ENCODE measurements at places on chromosomes 7 and 10. TPM values are rescaled to one million over a fixed set of nuclear protein-coding genes. Genes with fewer than 3 reads are reported as not detected.
A peak's percentile ranks its signal among the peaks of the same experiment; 100 is the strongest.

- H3K4me1 ChIP-seq, result peaks cover 42% of the 10 kb centered on the region
- H3K4me3 ChIP-seq, result no peak overlapping the region
Measured at GRCh38 chr10:28300027-28300426, 2.8 kb downstream of the MPP7 start.

GRCh38 chr10:8618834-8619233 is 564.3 kb downstream of the GATA3 start:
- H3K27ac ChIP-seq, result no peak overlapping the region
- no peak overlapping the region for H3K4me3 ChIP-seq
- no peaks in the 10 kb centered on the region for H3K36me3 ChIP-seq
- peaks cover 2% of the 10 kb centered on the region for H3K27me3 ChIP-seq
- no peak for DNase-seq
- H3K4me1 ChIP-seq, result peaks cover 2% of the 10 kb centered on the region

GRCh38 chr10:43048301-43049051 is 28.4 kb upstream of the RET start:
- H3K4me1 ChIP-seq, result no peaks in the 10 kb centered on the region
- H3K27ac ChIP-seq, result no peak overlapping the region
- no peak overlapping the region for H3K4me3 ChIP-seq
- H3K27me3 ChIP-seq, result peaks cover 13% of the 10 kb centered on the region

GRCh38 chr7:27207348-27207985 is 7.6 kb upstream of the HOXA13 start:
- DNase-seq, result no peak
- no peak overlapping the region for H3K4me3 ChIP-seq
- peaks cover 11% of the 10 kb centered on the region for H3K4me1 ChIP-seq
- H3K27me3 ChIP-seq, result peaks cover 95% of the 10 kb centered on the region

- no peaks in the 10 kb centered on the region for H3K36me3 ChIP-seq
- DNase-seq, result no peak
- H3K4me3 ChIP-seq, result no peak overlapping the region
- no peaks in the 10 kb centered on the region for H3K4me1 ChIP-seq
- H3K27me3 ChIP-seq, result peaks cover 3% of the 10 kb centered on the region
- no peak overlapping the region for H3K27ac ChIP-seq
Measured at GRCh38 chr7:98329791-98330373, 48.4 kb downstream of the BRI3 start.

DNA sequence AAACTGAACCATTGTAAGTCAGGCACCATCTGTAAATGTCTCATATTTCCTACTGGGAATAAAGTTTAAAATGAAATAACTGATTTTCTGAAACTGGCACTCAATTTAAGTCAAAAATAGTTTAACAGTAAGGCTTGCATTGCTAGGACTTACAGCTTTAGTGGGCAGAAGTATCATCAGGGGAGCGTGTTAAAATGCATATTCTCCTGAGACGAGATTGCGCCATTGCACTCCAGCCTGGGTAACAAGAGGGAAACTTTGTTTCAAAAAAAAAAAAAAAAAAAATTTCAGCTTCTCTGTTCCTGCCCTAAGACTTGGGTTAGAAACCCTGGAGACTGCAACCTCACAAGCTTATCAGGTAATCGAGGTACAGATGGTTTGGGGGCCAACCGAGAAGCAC is 65.4 kb downstream of the UBE3C start:
- no peaks in the 10 kb centered on the region for H3K27me3 ChIP-seq
- no peak overlapping the region for H3K27ac ChIP-seq
- no peak for DNase-seq
- H3K36me3 ChIP-seq, result peaks cover 17% of the 10 kb centered on the region
- H3K4me3 ChIP-seq, result no peak overlapping the region
- H3K4me1 ChIP-seq, result no peaks in the 10 kb centered on the region

GRCh38 chr7:119320316-119320715 is 952.7 kb upstream of the KCND2 start:
- H3K4me1 ChIP-seq, result no peaks in the 10 kb centered on the region
- H3K27me3 ChIP-seq, result no peaks in the 10 kb centered on the region
- no peak overlapping the region for H3K4me3 ChIP-seq
- H3K36me3 ChIP-seq, result no peaks in the 10 kb centered on the region
- H3K27ac ChIP-seq, result no peak overlapping the region

GRCh38 chr7:22278660-22279059 is 78.3 kb downstream of the RAPGEF5 start:
- peaks cover 22% of the 10 kb centered on the region for H3K27me3 ChIP-seq
- H3K27ac ChIP-seq, result no peak overlapping the region
- no peaks in the 10 kb centered on the region for H3K36me3 ChIP-seq
- H3K4me1 ChIP-seq, result no peaks in the 10 kb centered on the region

GRCh38 chr7:122310119-122311021 is 5.8 kb upstream of the FEZF1 start:
- peaks cover 83% of the 10 kb centered on the region for H3K27me3 ChIP-seq
- H3K27ac ChIP-seq, result no peak overlapping the region
- H3K36me3 ChIP-seq, result peaks cover 5% of the 10 kb centered on the region
- H3K4me1 ChIP-seq, result no peaks in the 10 kb centered on the region
- H3K4me3 ChIP-seq, result no peak overlapping the region
- peak; percentile 28 for DNase-seq

DNA sequence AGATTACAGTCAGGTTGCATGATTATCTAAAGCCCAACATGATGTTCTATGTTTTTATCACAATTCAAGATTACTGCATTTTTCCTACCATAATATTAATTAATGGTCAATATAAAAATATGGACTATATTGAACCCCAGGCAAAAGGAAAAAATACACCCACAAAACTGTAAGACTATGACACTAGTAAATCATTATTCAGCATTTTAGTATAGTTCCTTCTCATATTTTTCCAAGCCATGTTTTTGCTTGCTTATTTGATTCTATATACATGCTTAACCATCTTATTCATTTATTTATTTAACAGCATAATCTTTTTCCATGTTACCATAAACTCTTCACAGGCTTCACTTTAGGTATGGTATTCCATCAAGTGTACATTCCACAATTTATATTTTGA is 101.6 kb downstream of the IMMP2L start:
- H3K27ac ChIP-seq, result no peak overlapping the region
- H3K36me3 ChIP-seq, result no peaks in the 10 kb centered on the region
- no peak overlapping the region for H3K4me3 ChIP-seq
- no peaks in the 10 kb centered on the region for H3K27me3 ChIP-seq

GRCh38 chr10:5737352-5737751 is 52.7 kb downstream of the TASOR2 start:
- no peak for DNase-seq
- peak overlapping the region; percentile 31 for H3K27ac ChIP-seq
- H3K4me3 ChIP-seq, result no peak overlapping the region
- peaks cover 16% of the 10 kb centered on the region for H3K4me1 ChIP-seq
- peaks cover 38% of the 10 kb centered on the region for H3K36me3 ChIP-seq

DNA sequence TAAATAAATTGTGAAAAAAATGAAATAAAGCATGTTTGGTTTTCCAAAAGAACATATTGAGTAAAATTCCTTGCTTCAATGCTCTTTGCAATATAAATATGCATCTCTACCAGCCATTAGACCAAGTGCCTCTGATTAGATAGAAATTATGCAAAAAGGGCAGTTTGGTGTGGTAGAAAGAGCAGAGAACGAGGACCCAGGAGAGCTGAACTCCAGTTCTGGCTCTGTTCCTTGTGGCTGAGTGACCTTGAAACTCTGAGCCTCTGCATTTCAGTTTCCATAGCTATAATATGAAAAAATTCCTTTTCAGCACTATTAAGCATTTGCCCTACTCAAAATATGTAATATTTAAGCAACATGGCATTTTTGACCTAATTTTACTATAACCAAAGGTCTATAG is 36.5 kb downstream of the COL1A2 start:
- no peak overlapping the region for H3K27ac ChIP-seq
- DNase-seq, result no peak
- H3K36me3 ChIP-seq, result no peaks in the 10 kb centered on the region
- no peak overlapping the region for H3K4me3 ChIP-seq

DNA sequence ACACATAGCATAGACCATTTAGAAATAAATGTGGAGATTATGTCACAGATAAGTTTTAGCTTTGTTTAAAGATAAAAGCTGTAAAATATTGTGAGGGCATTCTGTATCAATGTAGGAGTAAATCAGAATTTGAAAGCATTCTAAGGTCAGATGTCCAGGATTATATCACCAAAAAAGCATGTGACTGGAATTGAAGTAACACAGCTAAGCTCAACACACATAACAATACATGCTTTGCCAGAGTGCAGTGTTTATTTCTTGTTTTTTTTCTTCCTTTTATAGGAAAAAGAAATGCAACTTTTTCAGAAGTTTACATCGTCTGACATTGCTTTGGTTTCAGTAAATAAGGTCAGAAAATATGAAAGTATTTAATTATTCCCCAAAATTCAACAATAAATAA is 183.4 kb downstream of the HTR7 start:
- H3K4me3 ChIP-seq, result no peak overlapping the region
- no peak for DNase-seq
- H3K27ac ChIP-seq, result no peak overlapping the region
- H3K36me3 ChIP-seq, result no peaks in the 10 kb centered on the region

DNA sequence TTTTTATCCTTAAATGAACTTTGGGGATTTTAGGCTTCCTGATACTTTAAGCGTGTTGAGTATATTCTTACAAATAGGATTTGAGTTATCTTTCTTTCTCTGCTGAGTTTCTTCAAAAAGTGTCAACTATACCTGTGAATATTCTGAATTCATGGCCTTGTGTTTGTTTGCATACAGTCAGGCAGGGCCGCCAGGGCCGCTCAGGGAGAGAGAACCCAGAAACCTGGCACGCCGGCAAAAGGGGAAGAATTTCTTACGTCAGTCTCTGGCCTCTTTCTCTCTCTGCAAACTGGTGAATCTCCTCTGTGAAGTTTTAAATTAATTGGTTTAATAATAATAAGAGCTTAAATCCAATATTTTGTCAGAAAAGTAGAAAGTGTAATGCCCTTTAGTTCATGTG is 29.3 kb upstream of the BNIP3 start:
- no peak overlapping the region for H3K4me3 ChIP-seq
- no peak overlapping the region for H3K27ac ChIP-seq
- no peak for DNase-seq
- no peaks in the 10 kb centered on the region for H3K36me3 ChIP-seq
- H3K4me1 ChIP-seq, result peaks cover 10% of the 10 kb centered on the region

DNA sequence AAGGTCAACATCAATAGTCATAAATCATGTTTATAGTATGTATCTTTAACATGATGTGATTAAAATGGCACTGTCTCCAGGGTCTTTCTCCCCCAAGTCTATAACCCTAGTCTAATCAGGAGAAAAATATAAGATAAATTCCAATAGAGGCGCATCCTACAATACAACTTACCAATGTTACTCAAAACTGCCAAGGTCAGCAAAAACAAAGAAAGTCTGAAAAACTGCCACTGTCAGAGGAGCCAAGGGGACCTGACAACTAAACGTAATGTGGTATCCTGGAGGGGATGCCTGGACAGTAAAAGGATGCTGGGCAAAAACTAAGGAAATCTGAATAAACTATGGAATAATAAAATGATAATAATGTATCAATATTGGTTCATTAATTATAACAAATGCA is 63.9 kb downstream of the TPK1 start:
- no peak overlapping the region for H3K27ac ChIP-seq
- no peaks in the 10 kb centered on the region for H3K27me3 ChIP-seq
- peaks cover 14% of the 10 kb centered on the region for H3K4me1 ChIP-seq

DNA sequence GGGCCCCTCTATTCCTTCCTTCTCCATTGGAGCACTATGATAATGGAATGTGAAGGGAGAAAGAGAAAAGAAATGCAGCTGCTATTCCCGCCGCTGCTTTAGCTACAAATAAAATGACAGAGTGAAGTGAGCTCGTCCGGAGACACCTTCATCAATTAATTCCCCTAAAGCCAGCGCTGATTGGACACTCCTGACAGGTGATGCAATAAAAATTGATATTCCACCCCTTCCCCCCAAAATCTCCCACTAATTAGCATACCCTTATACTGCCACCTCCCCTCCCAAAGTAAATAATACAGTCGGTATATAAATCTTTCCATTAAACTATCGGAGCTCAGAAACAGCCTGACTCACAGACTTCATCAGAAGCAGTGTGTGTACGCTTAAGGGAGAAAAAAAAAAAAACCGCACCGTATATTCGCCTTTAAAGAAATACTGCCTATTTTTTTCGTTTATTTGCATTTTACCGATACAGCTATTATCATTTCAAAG is 7.3 kb downstream of the SKIDA1 start:
- DNase-seq, result no peak
- peak overlapping the region; percentile 87 for H3K4me3 ChIP-seq
- peaks cover 31% of the 10 kb centered on the region for H3K4me1 ChIP-seq
- no peaks in the 10 kb centered on the region for H3K36me3 ChIP-seq
- no peak overlapping the region for H3K27ac ChIP-seq
- H3K27me3 ChIP-seq, result peaks cover 82% of the 10 kb centered on the region

GRCh38 chr7:92761391-92762097 is 74.8 kb downstream of the CDK6 start:
- H3K4me3 ChIP-seq, result no peak overlapping the region
- peaks cover 10% of the 10 kb centered on the region for H3K4me1 ChIP-seq
- no peaks in the 10 kb centered on the region for H3K27me3 ChIP-seq

DNA sequence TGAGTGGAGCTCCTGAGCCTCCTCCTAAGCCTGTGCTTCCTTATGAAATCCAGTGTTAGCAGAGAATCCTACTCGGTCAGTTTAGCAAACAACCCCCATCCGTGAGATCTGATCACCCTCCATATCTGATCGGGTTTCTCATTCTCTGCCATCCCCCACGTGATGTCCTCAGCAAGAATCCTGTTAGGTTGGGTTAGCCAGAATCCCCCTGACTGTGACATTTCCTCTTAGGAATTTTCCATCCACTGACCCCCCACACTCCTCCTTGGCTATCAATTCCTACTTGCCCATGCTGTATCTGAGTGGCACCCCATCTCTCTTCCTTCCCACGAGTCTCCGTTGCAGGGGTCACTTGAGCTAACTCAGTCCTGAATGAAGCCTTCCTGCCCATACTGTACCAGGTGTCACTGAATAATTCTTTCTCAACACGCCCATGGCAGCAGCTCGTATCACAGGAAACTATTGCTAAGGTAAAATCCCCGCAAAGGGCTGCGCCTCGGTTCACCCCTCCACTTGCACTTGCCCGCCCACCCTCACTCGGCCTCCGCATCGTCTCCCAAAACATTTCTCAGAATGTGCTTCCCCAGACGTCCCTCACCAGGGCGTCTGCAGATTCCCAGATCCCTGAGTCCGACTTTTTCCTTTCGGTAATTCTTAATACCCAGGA is 44.1 kb downstream of the MYOF start:
- H3K27me3 ChIP-seq, result no peaks in the 10 kb centered on the region
- no peaks in the 10 kb centered on the region for H3K4me1 ChIP-seq
- H3K27ac ChIP-seq, result no peak overlapping the region
- no peaks in the 10 kb centered on the region for H3K36me3 ChIP-seq
- no peak overlapping the region for H3K4me3 ChIP-seq

Gene LBX1
- not detected for total RNA-seq

Gene GPR15LG
- total RNA-seq, result not detected

Gene CLDN4
- total RNA-seq, result 0.25 TPM

Gene TDRD1
- total RNA-seq, result 0.20 TPM

Gene RASA4B
- 18.0 TPM for total RNA-seq

Gene MICALL2
- total RNA-seq, result 3.9 TPM

Data from activated naive CD8-positive, alpha-beta T cell treated with anti-CD3 and anti-CD28 coated beads, Interleukin-2, amount 10 ng/mL, durations not matched to agents 7 days and 5 days (primary cell).